GM23248 (cell line): ENCODE measurements at places on chromosomes 7 and 10.

- no peak for DNase-seq
Measured at GRCh38 chr10:3948843-3949242, 163.8 kb upstream of the KLF6 start.

GRCh38 chr7:104255616-104256015, 47.8 kb upstream of the ORC5 start:
- DNase-seq = no peak

GRCh38 chr10:104350127-104350635, 3.5 kb upstream of the CFAP58 start:
- peak; percentile 86 for DNase-seq

DNA sequence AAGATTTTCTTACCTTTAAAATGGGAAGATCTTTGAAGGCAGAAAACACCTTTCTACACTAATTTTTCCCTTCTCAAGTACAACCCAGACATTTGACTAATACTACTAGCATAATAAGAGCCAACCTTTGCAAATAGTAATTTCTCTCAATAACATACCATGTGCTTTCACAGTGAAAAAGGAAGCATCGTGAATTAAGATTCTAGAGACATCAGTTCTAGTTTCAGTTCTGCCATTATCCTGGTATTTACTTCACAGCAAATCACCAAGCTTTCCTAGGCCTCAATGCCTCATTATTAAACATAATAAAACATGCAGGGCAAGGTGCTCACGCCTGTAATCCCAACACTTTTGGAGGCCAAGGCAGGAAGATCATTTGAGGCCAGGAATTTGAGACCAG, 24.9 kb downstream of the GSAP start:
- no peak for DNase-seq
